ENCODE measurements at places on chromosomes 5 and 9. TPM values are rescaled to one million over a fixed set of nuclear protein-coding genes. Genes with fewer than 3 reads are reported as not detected.

The RNF183 gene
- 0.11 TPM for total RNA-seq

The CTNND2 gene
- total RNA-seq = 1.3 TPM

The GFPT2 gene
- 9.0 TPM for total RNA-seq

The PCDHB13 gene
- total RNA-seq = 6.1 TPM

The CYLC2 gene
- total RNA-seq = not detected

The SLC6A7 gene
- total RNA-seq = not detected

The FBP2 gene
- total RNA-seq = 1.1 TPM

The TPPP gene
- total RNA-seq = 9.1 TPM

DNA sequence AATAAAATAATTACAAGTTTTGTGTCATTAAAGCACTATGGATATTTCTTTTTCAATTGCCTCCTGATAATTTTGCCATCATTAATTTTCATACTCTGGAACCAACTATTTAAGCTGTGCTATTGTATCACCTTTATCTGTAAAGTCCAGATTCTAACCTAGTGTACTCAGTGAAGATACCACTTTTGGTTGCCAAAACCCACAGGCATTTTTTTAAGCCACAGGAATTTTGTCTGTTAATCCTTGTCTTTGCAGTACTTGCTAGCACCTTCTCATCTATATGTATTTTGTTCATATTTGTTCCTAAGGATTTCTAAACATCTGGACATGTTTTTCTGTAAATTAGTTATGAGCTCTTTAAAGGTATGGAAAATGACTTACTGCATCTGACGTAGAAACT, 481.4 kb upstream of the DAB2 start:
- H3K27me3 ChIP-seq = no peaks in the 10 kb centered on the region
- H3K4me3 ChIP-seq = no peak overlapping the region
- DNase-seq = no peak
- H3K36me3 ChIP-seq = no peaks in the 10 kb centered on the region
- H3K27ac ChIP-seq = no peak overlapping the region
- H3K4me1 ChIP-seq = no peaks in the 10 kb centered on the region

DNA sequence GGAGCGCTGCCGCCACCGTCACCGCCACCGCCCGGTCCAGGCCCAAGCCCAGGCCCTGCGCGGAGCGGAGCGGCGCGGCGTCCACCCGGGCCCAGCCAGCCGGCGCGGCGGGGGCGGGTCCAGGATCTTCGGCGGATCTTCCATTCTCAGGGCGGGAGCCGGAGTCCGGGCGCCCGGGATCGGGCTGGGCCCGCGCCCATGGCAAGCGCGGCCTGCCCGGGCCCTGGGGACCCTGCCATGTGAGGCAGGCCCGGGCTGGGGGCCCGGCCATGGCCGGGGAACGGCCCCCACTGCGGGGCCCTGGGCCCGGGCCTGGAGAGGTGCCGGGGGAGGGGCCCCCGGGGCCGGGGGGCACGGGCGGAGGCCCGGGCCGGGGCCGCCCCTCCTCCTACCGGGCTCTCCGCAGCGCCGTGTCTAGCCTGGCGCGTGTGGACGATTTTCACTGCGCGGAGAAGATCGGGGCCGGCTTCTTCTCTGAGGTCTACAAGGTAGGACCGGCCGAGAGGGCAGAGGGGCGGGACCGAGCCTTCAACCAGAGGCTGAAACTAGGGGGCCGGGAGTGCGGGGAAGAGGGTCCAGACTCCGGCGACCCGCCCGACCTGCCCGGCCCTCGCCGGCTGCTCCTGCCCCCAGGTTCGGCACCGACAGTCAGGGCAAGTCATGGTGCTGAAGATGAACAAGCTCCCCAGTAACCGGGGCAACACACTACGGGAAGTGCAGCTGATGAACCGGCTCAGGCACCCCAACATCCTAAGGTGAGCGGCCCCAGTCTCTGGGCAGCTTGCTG, 482 bp downstream of the TESK1 start:
- no peaks in the 10 kb centered on the region for H3K36me3 ChIP-seq
- peak overlapping the region; percentile 94 for H3K27ac ChIP-seq
- H3K4me3 ChIP-seq = peak overlapping the region; percentile 13
- H3K4me1 ChIP-seq = peaks cover 23% of the 10 kb centered on the region
- H3K27me3 ChIP-seq = no peaks in the 10 kb centered on the region

DNA sequence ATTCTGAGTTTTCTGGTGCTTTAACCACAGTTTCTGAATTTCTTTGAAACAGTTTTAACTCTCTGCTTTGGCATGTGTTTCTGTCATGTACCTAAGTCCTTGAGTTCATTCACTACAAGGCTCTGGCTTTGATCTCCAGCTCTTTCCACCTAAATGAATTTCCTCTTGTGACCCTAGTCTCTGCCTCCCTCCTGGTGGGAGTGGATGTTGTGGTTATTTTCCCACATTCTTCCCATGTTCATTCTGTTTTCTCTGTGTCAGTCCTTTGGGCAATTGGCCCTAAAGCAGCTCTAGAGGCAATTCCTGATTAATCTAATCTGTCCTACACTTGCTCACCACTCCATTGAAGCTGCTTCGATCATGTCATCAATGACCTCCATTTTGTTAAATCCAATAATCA, 28.4 kb upstream of the DPYSL3 start:
- H3K27ac ChIP-seq = no peak overlapping the region
- DNase-seq = no peak
- no peaks in the 10 kb centered on the region for H3K36me3 ChIP-seq
- no peak overlapping the region for H3K4me3 ChIP-seq
- H3K4me1 ChIP-seq = no peaks in the 10 kb centered on the region
- no peaks in the 10 kb centered on the region for H3K27me3 ChIP-seq

DNA sequence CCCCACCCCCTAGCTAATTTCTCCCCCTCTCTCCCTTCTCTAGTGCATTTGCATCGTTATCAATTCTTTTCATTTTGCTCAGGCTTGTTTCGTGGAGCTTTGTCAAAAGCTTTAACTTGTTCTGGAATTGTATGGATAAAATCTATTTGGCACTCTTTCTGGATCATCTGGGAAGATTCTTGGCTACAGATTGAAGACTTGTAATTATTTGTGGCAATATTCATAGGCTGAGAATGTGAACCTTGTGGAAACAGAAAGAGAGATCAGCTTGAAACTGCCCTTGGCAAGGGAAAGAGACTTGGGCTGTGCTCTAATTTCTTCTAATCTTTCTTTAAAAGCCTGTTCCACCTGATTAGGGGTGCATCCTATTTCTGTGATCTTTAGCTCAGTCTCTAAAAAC, 340.6 kb upstream of the DAB2 start:
- no peak overlapping the region for H3K4me3 ChIP-seq

- no peak for DNase-seq
- H3K4me1 ChIP-seq = no peaks in the 10 kb centered on the region
- no peaks in the 10 kb centered on the region for H3K27me3 ChIP-seq
- H3K27ac ChIP-seq = no peak overlapping the region
- H3K4me3 ChIP-seq = no peak overlapping the region
These were observed 16.9 kb upstream of the UBAP2 start for GRCh38 chr9:34065541-34065940.

DNA sequence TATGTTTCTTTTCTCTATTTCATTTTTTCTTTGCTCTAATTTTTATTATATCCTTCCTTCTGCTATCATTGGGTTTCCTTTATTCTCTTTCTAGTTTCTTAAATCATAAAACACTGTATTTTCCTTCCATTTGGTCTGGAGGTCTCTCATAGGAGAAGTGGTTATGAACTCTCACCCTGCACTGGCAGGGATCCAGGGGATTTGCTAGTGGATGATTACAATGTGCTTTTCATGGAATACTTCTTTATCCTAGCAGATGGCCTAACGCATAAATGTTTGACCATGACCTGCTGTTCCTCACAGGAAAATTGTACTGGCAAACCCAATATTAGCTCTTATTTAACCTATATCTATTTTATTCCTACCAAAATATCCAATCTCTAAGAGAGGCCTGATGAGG, 31.5 kb upstream of the SGCD start:
- no peaks in the 10 kb centered on the region for H3K4me1 ChIP-seq
- no peak overlapping the region for H3K27ac ChIP-seq
- no peaks in the 10 kb centered on the region for H3K36me3 ChIP-seq
- no peak for DNase-seq
- H3K4me3 ChIP-seq = no peak overlapping the region

- peaks cover 5% of the 10 kb centered on the region for H3K27me3 ChIP-seq
- H3K4me1 ChIP-seq = no peaks in the 10 kb centered on the region
- DNase-seq = no peak
These were observed at the start of gene PCDHA8 for GRCh38 chr5:140840978-140841962. Gene PCDHA8 (plus strand): TSS chr5:140841187. CDS start chr5:140841322, 135 bp downstream.

DNA sequence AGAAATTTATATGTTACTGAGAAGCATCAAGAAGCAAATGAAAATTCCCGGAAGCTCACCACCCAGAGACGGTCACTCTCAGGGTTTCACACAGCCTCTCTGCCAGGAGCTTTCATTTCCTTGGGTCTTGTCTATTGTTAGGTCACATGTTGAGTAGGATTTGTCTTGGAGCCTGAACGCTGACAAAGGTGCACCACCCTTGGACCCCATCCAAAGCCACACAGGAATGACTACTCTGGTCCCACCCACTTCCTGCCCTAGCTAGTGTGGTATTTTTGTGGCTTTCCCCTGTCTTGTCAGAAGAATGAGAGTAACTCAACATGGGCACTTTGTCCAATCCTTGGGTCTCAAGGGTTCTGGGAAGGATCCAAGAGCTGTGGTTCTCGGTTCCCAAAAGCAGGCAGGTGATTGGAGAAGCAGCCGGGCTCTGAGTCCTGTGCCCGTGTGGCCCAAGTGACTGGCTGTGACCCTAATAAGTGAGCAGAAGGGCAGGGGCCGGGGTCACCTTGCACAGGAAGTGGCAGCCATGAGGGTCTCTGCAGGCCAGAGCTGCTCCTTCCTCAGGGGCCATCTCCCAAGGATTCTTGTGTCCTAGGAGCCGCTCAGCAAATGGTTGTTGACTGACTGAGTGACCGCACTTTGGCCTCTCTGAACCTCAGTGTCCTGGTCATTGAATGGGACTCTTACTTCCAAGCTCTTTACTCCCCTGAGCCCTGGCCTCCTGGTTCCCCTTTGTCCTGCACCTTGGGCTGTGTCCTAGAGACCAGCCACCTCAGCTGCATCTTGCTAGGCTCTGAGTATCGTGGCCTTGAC, 6.9 kb downstream of the FGD3 start:
- no peak overlapping the region for H3K27ac ChIP-seq
- no peaks in the 10 kb centered on the region for H3K36me3 ChIP-seq
- peaks cover 3% of the 10 kb centered on the region for H3K27me3 ChIP-seq
- DNase-seq = peak; percentile 70
- H3K4me1 ChIP-seq = no peaks in the 10 kb centered on the region

GRCh38 chr5:1867114-1867814, 15.5 kb downstream of the IRX4 start:
- no peaks in the 10 kb centered on the region for H3K36me3 ChIP-seq
- no peak overlapping the region for H3K4me3 ChIP-seq
- peaks cover 4% of the 10 kb centered on the region for H3K27me3 ChIP-seq
- H3K27ac ChIP-seq = no peak overlapping the region
- DNase-seq = no peak

- no peaks in the 10 kb centered on the region for H3K27me3 ChIP-seq
- no peaks in the 10 kb centered on the region for H3K4me1 ChIP-seq
- DNase-seq = no peak
- H3K4me3 ChIP-seq = no peak overlapping the region
These were observed 69.8 kb upstream of the UBTD2 start for GRCh38 chr5:172353271-172353812.

DNA sequence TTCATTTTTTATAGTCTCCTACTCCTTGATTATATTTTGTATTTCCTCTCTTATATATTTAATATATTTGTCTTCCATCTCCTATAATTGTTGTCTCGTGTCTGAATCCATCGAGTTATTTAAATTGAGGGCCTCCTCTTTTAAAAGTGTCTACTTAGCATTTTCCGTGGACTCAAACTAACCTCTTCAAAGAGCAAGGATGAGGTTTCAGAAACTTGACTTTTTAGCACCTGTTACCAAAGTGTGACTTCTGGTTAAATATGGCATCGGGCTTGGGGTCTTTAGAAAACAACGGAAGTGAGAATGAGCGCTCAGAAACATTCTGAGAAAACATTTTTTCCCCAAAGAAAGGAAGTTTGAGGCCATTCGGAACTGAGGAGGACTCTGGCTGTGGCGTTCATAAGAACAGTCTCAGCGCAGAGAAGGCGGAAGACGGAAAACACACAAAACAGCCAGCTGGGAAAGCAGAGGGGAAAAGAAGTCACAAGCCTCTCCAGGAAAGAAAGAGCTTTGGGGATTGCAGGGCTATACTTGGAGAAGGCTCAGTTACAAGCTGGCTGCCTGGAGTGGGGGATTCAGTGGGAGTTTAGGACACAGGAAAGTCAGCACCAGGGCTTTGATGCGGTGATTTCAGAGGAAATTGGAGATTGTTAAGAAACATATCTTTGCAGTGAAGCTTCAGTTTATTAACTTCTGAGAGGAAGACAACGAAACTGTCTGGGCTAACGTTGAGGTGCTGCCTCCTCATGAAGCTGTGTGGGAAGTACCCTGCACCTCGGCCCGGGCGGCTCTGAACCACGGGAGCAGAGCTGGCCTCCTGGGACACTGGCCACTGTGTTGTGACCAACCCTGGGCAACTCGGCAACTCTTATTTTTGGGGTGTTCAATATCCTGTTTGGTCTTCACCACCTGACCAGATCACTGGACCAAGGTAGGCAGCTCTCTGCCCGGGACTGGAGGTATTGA, 25.1 kb upstream of the IRX2 start:
- no peaks in the 10 kb centered on the region for H3K4me1 ChIP-seq
- H3K27ac ChIP-seq = no peak overlapping the region

DNA sequence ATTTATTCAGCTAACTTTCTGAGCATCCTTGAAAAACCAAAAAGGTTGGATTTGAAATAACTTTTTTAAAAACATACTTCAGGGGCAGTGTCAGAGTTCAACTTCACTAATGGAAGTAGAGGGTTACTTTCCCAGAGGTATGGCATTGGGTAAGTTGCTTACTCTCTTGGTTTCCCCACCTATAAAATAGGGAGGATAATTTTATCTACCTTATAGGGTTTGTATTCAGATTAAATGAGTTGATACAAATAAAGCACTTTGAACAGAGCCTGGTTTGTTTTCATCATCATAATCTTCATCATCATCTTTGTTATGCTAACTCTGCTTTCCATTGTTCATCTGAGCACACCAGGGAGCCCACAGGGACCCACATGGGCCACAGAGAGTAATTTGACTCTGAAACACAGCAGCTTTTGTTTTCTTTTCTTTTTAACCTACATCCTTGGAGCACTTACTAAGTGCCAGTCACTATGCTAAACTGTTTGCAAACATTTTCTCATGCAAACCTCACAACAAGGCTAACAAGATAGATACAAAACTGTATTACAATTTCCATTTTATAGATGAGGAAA, 179.1 kb upstream of the SLC24A2 start:
- H3K4me1 ChIP-seq = no peaks in the 10 kb centered on the region
- no peaks in the 10 kb centered on the region for H3K27me3 ChIP-seq
- no peak overlapping the region for H3K4me3 ChIP-seq
- no peak overlapping the region for H3K27ac ChIP-seq
- no peaks in the 10 kb centered on the region for H3K36me3 ChIP-seq
- DNase-seq = no peak

Measured in adrenal gland (tissue), 19 donors.